Liver (tissue), 10 donors: ENCODE measurements at places on chromosomes 11 and 22. TPM values are rescaled to one million over a fixed set of nuclear protein-coding genes. Genes with fewer than 3 reads are reported as not detected.

XKR3 gene
- not detected for total RNA-seq

DNA sequence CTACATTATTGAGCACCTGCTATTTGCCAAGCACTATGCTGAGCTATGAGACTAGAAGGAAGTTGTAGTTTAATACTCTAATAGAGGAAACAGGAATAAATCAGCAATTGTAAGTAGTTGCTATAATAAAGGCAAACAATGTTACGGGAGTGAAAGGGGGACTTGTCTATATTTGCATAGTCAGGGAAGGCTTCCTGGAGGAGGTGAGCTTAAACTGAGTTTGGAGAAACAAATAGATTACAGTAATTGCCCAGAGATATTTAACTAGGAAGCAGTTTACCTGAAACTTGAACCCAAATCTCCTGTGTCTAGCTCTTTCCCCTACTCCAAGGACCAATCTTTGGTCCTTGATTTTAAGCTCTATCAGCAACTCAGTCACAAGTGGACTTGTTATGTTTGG is 2.1 kb upstream of the ENTHD1 start:
- no peak for DNase-seq

- no peak for DNase-seq
These were observed at the start of gene SCGB1A1 for GRCh38 chr11:62418733-62419132. Gene SCGB1A1, plus strand, starts transcription at chr11:62419033. Its CDS starts 63 bp downstream, at chr11:62419096.

PHOX2A gene
- total RNA-seq = not detected

DNA sequence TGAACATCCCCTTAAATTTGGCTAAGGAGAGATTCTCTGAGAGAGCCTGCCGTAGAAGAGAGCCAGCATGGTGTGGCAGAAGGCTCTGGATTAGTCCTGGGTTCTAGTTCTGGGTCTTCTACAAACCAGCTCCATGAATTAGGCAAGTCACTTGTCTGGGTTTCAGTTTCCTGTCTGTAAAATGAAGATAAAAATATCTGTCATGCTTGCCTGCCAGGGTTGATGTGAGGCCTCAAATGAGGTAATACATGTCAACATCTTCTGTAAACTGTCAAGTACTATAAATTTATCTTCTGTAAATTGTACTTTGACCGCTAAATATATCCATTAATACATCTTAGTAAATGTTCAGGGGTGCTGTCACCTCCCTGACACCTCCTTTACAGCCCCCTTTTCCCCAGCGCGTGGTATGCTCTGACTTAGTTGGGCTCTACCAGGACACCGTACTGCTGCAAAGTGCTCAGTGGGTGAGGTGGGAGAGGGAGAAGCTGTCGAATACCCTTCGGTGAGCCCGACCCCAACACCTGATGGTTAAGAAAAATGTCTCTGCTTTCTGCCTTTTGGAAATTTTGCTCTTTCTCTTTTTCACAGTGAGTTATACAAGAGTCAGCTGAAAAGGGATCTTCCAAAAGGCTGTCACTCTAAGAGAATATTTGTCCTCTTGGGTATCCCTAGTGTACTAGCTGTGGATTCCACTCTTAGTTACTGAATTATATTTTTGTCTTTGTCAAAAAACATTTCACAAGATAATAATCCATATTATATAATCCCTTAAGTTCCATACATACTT is 15.0 kb downstream of the RBX1 start:
- DNase-seq = peak; percentile 56

DNA sequence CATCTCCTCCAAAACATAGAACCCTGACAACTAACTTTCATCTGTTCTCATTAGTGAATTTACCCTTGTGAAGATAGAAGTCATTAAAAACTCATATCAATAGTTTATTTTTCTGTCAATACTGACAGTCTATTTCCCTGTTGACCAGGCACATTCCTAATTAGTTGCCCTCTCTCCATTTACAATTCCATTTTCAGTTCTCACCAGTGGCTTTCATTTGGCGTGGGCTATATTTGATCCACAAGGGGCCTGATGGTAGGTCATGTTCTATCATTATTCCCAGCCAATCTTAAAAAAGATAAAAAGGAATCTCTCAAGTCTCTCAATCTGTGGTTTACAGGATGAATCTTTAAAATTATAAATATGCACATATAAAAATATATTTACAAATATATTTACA is 3.9 kb upstream of the AKIP1 start:
- no peak for DNase-seq

KIRREL3 gene
- 0.08 TPM for total RNA-seq

- DNase-seq = no peak
These were observed 1.9 kb upstream of the LTBP3 start for GRCh38 chr11:65559951-65560537.
